ENCODE measurements at places on chromosomes 3 and 15.

DNA sequence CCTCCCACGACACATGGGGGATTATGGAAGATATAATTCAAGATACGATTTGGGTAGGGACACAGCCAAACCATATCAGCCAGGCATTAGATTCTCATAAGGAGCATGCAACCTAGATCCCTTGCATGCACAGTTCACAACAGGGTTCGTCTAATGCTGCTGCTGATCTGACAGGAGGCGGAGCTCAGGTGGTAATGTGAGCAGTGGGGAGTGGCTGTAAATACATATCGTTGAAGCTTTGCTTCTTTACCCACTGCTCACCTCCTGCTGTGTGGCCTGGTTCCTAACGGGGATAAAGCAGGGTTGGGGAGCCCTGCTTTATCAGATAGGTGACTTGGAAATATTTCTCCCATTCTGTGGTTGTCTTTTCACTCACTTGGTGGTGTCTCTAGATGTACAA lies 14.8 kb downstream of the DOCK3 start:
- DNase-seq: no peak

DNA sequence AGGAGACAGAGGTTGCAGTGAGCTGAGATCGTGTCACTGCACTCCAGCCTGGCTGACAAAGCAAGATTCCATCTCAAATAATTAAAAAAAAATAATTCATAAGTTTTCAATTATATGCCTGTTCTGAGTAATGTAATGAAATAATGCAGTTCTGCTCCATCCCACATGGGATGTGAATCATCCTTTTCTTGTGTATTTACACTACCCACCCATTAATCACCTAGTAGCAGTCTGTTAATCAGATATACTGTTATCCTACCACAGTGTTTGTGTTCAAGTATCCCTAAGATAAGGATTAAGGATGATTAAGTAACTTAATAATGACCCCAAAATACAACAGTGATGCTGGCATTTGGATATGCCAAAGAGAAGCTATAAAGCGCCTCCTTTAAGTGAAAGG lies 38.8 kb downstream of the PIGB start:
- DNase-seq: no peak

- no peak for DNase-seq
Observed at GRCh38 chr3:171054921-171055320, 28.4 kb upstream of the SLC2A2 start.

DNA sequence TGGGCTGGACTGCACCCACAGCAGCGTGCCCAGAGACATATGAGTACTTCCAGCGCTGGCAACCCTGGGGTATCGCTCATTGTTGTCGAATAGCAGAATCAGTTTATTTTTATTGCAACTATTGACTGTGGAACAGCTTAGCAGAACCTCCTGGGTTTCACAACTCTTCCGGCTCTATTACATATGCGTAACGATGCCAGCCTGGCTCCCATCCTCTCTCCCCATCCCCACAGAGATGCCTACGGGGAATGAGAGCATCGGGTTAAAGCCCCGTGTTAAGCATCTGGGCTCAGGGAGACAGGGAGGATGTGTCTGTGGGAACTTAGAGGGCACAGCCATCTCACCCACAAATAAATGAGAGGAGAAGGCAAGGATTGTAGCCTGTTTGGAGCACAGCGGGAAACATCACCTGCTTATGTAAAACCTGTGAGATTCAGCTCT lies 76.6 kb upstream of the DLG1 start:
- no peak for DNase-seq

DNA sequence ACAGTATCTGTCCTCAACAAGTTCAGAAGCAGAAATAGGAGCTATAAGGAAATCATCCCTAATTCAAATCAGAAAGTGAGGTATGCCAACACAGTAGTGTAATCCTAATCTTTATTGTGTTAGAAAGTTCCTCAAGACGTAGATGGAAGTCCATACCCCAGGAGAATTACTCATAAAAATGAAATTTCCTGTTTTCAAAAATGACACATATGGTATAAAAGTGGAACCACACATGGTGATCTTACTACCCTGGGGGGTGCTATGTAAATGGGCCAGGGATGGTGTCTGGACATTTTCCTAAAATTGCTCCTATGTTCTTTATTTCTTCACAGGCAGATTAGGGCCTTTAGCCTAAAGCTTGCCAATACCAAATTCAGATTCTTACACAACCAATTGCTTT lies 204.1 kb downstream of the ARRDC4 start:
- no peak for DNase-seq

DNA sequence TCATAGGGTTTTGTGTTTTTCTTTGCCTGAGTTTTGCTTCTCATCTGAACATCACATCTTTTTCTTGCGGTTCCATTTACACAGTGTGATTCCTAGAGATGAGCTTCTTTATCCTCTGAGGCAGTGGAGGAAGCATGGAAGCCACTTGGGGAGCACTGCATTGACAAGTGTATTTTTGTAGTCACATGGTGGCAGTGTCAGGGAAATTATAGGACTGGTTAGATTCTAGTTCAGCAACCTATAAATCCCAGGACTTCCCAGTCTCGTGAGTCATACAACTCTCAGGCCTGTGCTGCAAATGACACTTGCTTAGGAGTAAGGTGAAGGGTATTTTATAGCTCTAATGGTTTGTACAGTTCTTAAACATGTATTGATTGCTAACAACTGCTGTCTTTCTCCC lies 58.4 kb downstream of the RBM6 start:
- no peak for DNase-seq

DNA sequence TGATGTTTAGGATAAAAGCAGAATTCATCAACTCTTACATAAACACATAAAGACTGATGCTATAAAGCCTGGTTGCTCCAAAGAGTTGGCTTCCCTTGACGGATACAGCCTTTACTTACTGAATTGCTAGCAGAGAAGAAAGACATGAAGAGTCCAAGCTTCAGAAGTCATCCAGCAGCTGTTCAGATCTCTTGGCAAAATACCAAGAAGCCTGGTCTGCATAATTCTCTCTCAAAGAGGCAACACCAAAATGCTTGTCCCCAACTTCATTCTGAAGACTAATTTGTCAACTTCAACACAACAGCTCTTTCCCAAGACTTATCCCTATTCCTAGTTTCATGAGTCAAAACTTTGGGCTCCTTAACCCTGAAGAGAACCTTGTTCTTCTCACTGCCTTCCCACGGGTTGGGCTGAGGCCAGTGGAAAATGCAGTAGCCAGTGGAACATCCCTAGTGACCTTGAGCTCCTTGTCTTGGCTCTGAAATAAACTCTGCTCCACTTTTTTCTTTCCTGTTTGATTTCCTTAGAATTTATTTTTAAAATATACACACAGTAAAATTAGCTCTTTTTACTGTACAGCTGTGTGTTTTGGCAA lies 119.2 kb upstream of the THBS1 start:
- no peak for DNase-seq

- DNase-seq: no peak
Observed at GRCh38 chr15:73176598-73176997, 124.3 kb downstream of the NEO1 start.
